ENCODE measurements at places on chromosomes 4 and X. TPM values are rescaled to one million over a fixed set of nuclear protein-coding genes. Genes with fewer than 3 reads are reported as not detected.

DNA sequence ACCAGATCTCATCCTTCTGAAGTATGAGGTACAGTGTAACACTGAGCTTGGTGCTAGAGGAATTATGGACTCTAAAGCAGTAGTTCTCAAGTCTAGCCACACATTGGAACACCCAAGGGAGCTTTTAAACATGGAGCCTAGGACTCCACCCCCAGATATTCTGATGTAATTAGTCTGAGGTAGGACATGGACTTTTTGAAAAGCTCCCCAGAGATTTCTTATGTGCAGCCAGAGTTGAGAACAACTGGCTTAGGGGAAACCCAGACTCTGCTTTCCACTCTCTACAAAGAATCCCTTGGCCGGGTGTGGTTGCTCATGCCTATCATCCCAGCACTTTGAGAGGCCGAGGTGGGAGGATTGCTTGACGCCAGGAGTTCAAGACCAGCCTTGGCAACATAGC, 11.6 kb upstream of the GDPD2 start:
- DNase-seq: no peak

- DNase-seq: no peak
Measured at GRCh38 chrX:148354916-148355315, 145.5 kb upstream of the AFF2 start.

DNA sequence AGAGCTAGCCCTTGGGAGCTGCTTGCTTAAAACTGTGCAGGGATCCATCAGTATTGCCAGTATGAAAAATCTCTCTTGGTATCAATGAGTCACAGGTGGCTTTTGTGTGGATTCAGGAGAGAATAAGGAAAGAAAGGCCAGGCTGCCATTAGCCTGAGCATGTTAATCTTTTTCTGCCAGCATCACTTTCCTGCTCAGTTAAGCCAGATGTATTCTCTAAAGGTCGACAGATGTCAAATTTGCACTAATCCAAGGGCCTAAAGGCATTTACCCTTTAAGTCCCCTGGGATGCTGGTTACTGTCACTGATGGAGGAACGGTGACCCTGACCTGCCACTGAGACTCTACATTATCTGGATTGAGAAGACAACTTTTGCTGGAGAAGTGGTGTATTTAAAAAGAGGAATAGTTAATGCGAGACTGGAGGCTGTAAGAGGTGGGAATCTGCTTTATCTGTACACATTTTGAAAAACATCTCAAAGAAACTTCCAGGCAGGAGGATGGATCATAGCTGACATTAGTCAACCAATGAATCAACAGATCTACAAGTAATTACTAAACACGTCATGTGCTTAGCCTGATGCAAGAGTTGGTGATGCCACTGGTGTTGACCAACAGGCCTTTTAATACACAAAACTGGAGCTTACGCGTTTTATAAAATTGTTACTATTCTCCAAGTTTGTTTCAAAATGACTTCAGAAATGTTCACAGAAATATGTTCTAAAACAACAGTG, 241.4 kb upstream of the ANXA3 start:
- DNase-seq: no peak

DNA sequence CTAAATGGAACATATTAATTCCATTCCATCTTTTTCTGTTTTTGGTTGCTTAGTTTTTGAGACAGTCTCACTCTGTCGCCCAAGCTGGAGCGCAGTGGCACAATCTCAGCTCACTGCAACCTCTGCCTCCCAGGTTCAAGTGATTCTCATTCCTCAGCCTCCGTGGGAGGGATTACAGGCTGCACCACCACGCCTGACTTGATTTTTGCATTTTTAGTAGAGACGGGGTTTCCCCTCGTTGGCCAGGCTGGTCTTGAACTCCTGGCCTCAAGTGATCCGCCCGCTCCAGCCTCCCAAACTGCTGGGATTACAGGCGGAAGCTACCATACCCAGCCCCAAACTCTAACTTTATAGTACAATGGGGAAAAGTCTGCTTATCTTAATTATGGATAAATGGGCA, 11.2 kb downstream of the HNRNPD start:
- no peak for DNase-seq

DNA sequence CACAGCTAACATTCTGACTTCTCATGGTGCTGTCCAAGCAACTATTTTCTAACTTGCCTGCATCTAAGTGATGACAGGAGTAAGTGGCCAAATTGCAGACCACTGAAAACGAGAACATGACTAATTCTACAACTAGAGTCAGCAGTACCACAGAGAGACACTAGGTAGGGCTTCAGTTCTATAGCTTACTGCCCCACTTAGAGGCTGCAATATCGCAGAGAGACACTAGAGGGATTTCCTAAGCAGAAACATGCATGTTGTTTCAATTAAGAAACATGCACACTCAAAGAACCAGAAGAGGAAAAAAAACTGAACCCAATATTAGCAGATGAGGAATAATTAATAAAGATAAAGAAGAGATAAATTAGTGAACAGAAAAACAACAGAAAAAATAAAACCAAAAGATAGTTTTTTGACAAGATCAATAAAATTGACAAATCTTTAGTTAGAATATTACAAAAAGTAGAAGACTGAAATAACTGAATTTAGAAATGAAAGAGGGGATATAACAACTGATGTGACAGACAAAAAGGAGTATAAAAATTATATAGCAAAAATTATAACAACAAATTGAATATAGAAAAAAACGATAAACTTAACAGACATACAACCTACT, 100.8 kb downstream of the SPIN4 start:
- DNase-seq: peak; percentile 47

- no peak for DNase-seq
Measured at GRCh38 chr4:13367244-13367643, 116.9 kb downstream of the RAB28 start.

- DNase-seq: no peak
Measured at GRCh38 chr4:25859429-25860148, 3.2 kb downstream of the SEL1L3 start.

DNA sequence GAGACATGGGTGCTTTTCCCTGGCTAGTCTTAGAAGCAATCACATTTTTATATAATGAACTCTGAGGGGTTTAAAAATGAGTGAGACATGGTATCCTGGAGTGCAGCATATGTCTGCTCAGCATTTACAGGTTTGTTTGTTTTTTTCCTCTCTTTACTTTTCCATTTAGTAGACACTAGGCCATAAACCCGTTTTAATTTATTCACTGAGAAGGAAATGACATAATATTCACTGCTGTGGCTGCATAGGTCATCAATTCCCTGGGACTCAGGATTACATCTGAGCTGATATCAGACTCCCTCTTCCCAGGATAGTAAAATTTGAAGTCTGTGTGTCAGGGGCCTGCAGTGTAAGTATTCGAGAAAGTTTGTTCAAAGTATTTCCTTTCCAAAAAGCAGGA, 178.9 kb upstream of the SPRY1 start:
- DNase-seq: no peak

DNA sequence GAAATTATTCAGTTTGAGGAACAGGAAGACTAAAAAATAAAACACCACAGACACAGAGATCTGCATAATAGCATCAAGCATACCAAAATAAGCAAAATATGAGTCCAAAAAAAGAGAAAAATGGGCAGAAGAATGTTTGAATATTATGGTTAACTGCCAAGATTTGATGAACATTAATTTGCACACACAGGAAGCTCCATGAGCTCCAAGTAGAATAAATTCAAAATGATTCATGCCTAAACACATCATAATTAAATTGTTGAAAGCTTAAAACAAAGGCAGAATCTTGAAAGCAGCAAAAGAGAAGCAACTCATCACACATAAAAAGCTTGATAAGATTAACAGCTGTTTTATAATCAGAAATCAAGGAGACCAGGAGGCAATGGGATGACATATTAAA, 156.6 kb upstream of the ARSJ start:
- no peak for DNase-seq

- DNase-seq: no peak
Measured at GRCh38 chr4:108116423-108117168, 52.1 kb downstream of the LEF1 start.

DNA sequence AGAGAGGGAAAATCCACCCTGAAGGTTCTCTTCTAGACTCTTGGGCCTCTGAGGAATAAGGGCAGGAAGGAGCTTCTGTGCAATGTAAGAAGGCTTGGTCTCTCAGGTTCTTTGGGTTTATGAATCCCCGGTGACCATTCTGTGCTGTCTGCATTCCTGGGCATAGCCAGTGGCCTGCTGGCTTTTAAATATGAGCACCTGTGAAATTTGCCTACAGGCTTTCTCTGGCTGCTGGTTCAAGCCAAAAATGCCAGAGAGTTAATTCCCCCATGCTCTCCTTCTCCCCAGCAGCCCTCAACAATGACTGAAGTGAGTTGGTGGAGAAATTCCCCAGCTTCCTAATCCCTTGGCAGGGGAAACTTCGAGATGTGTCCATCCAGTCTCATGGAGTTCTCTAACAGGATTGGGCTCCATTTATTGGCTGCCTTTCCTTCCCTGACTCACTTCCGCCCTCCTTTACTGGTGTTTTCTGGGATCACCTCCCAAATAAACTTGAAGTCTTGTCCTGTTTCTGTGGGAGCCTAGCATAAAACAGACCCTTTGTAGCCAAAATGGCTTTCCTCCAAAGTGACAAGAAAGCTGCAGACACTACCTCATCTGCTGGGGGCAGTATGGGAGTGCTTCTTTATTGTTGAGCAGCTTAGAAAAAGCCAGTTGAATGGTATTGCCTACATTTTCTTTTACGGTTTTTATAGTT, 179.4 kb upstream of the CASK start:
- DNase-seq: no peak

GRCh38 chrX:133302775-133303445, 84.8 kb upstream of the TFDP3 start:
- no peak for DNase-seq

DNA sequence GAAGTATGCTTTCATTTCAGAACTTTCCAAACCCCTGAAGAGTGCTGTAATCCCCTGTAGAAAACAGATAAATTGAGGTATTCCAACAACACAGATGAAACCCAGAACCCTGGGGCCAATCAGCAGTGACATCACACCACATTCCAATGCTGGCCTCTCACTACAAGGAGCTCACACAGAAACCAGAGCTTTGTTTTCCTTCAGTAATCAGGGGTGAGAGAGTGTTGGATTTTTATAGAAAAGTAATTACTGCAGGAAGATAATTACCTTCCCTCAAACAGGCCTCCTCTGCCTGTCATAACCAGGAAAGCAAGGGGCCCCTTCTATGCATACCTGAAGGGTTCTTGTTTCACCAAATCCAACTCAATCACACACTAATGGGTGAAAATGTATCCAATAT, 246.2 kb downstream of the SCFD2 start:
- DNase-seq: peak; percentile 63

DNA sequence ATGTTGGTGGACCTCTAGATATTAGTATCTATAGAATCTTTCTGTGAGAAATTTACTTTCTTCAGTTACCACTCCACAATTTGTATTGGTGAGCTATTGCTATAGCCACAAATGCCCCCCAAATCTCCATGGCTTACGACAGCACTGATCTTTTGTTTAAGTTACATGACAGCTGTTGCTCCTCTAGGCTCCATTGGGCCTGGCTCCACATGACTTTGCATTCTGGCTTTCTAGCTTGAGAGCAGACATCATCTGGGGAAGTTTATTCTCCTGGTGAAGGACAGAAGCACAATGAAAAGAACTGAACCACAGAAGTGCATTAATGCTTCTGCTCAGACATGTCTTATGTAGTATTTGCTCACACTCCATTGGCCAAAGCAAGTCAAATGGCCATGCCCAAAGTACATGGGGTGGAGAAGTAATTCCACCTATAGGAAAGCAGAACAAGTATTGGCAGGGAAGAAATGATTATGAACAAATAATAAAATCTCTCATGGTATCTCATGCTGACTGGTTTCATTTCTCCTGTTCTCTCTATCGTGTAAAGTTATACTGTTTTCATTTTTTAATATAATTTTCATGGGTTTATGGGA, 126.6 kb upstream of the FAM9C start:
- no peak for DNase-seq

DNA sequence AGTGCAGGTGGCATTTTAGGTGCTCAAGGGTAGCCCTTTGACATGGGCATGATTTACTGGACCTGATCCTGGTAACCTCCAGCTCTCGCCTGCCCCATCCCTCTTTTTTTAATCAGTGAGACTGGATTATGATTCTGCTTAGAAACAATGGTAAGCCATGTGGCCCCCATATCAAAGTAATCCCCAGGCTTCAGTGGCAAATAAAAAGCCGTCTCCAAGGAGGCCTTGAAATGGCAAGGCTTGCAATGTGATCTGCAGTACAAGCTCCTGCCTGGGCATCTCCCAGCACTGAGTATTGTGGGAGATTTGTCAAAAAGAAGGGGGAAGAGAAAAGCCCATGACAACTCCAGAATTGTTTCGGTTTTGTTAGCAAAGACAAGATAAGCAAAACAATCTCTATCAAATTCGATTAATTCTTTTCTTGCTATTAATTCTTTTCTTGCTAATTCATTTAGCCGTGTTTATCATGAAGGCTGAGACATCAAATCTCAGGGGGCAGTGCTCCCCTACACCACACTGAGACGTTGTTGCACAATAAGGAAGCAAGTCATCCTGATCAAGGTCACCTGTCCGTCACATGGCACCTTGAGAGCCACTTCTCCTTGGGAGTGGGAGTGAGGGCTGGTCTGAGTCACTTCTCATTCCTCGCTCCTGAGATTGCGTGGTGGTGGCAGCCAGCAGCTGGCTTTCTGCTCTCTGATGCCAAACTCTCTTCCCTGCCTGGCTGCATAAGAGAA, 312.7 kb upstream of the GATB start:
- no peak for DNase-seq

DNA sequence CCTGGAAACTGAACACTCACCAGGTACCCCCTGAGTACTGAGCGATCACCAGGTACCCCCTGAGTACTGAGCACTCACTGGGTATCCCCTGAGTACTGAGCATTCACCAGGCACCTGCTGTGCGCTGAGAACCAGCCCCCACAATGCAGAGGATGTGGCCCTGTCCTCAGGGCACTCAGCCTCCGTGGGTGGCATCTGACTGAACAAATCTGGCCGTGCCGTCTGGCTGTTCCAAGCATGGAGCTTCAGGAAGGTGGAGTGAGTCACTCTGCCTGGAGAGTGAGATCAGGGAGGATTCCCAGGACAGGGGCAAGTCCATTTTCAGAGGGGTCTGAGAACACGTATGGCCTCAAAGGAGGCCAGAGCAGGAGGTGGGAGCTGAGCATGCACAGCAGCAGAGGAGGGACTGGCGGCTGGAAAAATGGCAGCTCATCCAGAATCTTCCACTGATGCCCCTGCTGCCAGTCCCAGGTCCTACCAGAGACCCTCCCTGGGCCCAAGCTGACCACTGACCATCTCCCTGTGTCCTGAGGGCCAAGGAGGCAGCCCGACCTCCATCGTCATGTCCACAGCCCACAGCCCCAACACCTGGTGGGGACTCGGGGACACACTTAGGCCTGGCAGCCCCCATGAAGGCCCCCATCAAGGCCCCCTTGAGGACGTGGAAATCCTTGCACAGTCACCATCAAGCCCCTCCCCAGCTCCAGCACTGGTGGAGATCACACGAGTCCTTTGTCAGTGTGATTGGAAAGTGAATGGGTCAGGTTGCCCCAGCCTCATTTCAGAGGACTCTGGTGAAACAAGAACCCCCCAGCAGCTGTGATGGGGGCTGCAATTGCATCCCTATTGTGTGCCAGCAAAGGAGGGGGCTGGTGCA, 94.1 kb downstream of the HMX1 start:
- peak; percentile 55 for DNase-seq

- DNase-seq: no peak
Measured at GRCh38 chr4:37872310-37872988, 18.4 kb upstream of the TBC1D1 start.

SAGE1 gene
- total RNA-seq: not detected

RTL3 gene
- 2.7 TPM for total RNA-seq

SSX4 gene
- not detected for total RNA-seq

AFF2 gene
- total RNA-seq: 0.13 TPM

EDA gene
- total RNA-seq: not detected

SLC25A31 gene
- not detected for total RNA-seq

CABS1 gene
- total RNA-seq: not detected

SGMS2 gene
- total RNA-seq: 39.5 TPM

EDA2R gene
- total RNA-seq: 2.1 TPM
